ENCODE measurements at places on chromosomes 2 and 18.

DNA sequence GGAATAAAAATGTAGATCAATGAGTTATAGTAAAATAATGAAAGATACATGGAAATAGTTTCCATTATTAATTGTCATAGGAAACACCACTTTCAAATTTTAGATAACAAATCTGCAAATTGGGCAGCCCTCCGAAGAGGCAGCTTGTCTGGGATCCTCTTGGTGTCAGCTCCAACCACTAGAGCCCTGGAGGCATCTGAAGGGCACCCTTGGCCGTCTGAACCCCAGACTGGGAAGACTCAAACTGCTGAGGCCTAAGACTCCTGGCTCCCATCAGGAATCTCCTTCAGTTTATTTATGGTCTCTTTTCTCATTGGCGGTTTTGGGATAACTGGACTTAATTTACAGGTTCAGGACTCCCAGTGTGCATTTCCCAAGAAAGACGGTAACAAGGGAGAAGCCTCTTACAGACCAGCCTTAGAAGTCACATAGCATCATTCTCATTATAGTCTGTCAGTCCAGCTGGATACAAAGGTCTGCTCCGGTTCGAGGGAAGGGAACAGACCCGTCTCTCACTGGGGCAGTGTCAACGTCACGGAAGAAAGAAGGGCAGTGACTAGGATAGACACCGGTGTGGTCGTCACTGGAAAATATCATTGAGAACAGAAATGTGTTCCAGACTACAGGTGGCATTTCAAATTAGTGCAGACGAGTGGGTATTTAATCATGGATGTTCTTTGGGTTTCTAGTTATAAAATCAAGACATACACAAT lies 390.7 kb upstream of the NETO1 start:
- no peak for DNase-seq

GRCh38 chr2:80392441-80392840 lies 87.9 kb upstream of the LRRTM1 start:
- DNase-seq = no peak

GRCh38 chr2:55154525-55155030 lies 77.5 kb downstream of the CLHC1 start:
- no peak for DNase-seq

- DNase-seq = no peak
Observed at GRCh38 chr2:149385350-149385749, 55.0 kb downstream of the LYPD6 start.

DNA sequence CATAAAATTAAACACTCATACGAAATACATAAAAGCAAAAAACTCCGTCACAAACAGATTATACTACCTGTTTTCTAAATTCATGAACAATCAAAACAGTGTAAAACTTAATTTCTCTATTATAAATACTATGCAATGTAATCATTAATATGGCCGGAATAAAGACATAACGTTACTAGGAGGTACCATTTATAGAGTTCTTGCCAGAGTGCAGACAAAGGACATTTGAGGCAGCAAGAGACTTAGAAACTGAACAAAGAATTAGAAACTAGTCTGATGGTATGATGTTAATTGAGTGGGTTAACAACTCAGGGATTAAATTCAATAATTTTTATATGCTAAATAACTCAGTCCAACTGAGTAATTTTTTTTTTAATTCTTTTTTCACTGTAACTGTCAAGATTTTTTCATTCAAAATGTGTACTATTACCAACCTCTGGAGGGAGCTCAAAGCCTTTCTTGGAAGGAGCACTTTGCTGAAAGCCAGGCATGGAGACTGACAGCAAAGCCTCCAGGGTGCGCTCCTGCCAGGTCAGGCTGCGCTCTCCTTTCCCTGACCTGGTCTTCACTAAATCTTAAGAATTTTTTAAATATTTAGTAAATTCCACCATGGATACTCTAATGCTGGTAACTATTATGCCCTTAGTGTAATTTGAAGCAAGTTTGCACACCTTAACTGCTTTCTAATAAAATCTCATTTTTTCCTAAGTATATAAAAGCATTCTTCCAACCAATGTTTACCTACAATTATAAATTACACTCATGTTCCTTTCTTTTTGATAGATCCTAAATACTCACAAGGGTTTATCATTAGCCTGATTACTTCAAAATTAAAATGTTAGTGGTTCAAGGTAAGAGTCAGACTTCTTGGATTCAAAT lies 34.1 kb downstream of the WDR35 start:
- peak; percentile 49 for DNase-seq

DNA sequence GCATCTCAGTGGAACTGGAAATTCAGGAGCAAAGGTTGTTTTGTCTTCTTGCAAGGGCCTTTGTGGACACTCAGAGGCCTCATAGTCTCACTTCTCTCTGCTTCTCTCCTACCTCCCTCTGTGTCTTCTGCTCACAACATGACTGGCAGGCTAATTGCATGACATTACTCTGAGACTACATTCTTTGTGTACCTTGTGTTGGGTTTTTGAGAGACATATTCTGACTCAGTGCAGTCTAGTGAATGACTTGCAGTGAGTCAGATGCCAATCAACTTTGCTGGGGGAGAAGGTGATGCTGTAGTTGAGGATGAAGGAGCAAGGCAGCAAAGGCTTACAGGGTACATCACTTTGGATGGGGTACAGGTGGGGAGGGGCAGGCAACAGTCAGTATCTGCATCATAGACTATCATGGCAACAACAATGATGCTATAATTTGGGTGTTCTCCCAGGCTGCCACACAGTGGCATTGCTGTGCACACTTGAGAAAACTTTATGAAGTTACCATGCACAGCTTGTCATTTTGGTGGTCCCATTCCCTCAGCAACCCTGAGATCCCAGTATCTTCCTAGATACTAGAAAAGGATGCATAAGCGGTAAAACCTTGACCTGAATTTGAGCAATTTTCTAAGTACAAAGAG lies 69.3 kb upstream of the SLC16A14 start:
- DNase-seq = no peak

DNA sequence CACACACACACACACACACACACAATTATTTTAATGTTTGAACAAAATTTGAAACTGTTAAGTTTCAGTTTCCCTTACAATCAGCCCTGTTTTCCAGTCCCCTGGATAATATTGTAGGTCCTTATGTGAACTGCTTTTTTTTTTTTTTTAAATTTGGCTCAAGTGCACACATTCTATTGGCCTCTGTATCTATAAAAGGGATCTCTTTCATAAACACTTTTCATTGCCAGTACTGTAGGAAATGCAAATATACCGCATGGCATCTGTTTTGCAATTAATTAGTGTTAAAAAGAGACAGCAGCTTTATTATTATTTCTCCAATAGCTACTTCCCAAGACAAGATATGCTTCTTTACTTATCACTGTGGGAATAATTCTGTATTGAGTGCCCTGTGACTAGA lies 738.7 kb downstream of the EPHA4 start:
- no peak for DNase-seq

GRCh38 chr18:27685091-27685490 lies 491.8 kb downstream of the CDH2 start:
- DNase-seq = no peak

GRCh38 chr2:1864981-1865421 lies 120.7 kb upstream of the PXDN start:
- DNase-seq = no peak

GRCh38 chr2:226875438-226876225 lies 39.8 kb downstream of the RHBDD1 start:
- no peak for DNase-seq

DNA sequence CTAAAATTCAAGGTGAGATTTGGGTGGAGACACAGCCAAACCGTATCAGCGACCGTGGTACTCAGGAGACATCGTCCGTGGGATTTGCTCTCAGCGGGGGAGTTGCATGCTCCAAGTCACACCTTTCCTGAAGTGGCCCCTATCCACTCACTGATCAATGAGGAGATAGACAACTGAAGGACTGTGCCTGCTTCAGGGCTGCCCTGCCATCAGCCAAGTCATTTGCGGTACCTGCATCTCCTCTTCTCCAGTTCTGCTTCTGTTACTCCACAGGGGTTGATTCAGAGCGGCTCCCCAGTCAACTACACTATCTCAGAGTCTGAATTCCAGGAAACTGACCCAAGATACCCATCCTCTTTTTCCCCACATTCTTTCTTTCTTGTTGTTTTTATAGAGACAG lies 184.1 kb downstream of the MREG start:
- no peak for DNase-seq

DNA sequence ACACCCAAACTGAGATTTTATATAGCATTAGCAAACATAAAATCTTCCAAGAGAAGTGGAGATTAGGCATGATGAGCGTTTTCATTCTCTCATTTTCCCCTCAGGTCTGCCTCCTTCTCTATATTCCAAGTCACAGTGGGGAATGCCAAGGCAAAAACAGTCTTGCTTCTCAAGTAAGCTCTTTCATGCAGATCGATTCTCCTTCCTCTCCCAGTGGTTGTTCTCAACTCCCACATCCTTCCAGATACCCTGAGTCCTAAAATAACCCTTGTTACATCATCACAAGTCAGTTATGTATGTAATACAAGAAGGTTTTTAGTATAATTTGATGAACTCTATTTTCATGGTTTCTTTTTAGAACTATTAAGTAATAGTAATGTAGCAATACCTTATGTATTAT lies 150.6 kb downstream of the TXNL1 start:
- DNase-seq = no peak

GRCh38 chr2:233702238-233702637 lies 9.5 kb downstream of the UGT1A6 start:
- no peak for DNase-seq

DNA sequence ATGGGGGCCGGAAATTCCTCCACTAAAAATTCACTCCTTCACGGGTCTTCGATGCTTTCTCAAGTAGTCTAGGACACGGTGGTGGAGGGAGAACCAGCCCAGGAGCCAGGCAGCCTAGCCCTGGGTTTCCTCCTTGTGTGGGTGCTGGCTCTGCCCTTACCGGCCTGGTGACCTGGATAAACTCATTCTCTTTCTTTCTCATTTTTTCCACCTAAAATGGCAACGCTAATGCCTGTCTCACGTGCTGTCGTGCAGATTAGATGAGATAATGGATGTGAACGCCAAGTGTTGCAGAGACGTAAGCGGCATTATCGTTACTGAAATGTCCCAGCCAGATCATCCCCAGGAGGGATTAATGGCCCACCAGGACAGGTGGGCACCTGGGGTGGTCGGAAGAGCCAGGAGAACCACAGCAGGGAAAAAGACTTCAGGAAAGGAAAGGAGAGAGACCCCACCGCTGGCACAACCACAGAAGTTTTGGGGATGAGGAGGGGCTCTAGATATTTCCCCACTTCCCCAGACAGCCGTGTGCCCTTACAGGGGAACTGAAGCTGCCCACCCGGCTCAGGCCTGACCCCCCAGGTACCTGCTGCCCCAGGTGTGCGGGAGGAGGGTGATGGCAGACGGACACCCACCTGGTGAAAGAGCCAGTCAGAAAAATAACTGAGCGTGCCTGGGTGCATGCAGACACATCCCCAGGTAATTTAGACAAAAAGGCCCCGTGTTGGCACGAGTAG lies 100.8 kb upstream of the ASAP2 start:
- DNase-seq = no peak

Data from H4 (cell line).